CD4-positive, alpha-beta T cell treated with Interleukin-17A for 1 hour (primary cell): ENCODE measurements at places on chromosomes 6 and 20.

- no peak for DNase-seq
Observed at GRCh38 chr20:47796971-47797370, 11.7 kb upstream of the SULF2 start.

- DNase-seq, result no peak
Observed at GRCh38 chr6:142165227-142165626, 18.2 kb downstream of the VTA1 start.

DNA sequence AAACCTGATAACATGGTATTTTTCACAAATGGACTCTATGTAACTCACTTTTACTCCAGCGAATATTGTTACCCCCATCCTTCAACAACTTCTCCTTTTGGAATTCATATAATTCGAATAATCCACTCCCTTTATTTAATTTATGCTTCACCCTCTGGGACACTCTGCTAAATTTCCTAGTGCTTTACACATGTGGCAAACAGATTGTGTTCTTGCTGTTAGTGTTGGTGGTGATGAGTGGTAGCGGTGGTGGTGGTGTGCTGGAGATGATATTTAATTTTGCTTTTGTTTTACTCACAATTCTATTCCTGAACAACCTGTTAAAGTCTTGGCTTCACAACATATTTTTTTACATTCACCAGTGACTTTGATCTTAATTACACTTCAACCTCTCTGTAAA lies 32.8 kb downstream of the HTR1B start:
- DNase-seq, result no peak

- DNase-seq, result peak; percentile 47
Observed at GRCh38 chr20:22691369-22692118, 107.2 kb upstream of the FOXA2 start.

DNA sequence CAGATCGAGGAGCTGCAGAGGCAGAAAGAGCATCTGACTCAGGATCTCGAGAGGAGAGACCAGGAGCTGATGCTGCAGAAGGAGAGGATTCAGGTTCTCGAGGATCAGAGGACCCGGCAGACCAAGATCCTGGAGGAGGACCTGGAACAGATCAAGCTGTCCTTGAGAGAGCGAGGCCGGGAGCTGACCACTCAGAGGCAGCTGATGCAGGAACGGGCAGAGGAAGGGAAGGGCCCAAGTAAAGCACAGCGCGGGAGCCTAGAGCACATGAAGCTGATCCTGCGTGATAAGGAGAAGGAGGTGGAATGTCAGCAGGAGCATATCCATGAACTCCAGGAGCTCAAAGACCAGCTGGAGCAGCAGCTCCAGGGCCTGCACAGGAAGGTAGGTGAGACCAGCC lies 26.2 kb downstream of the C20orf173 start:
- DNase-seq, result no peak

DNA sequence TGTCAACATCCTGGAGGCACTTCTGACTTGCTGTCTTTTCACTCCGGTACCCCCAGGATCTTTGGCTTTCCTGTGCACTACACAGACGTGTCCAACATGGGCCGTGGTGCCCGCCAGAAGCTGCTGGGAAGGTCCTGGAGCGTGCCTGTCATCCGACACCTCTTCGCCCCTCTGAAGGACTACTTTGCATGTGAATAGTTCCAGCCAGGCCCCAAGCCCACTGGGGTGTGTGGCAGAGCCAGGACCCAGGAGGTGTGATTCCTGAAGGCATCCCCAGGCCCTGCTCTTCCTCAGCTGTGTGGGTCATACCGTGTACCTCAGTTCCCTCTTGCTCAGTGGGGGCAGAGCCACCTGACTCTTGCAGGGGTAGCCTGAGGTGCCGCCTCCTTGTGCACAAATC lies 12.0 kb upstream of the MAPRE1 start:
- DNase-seq, result no peak

DNA sequence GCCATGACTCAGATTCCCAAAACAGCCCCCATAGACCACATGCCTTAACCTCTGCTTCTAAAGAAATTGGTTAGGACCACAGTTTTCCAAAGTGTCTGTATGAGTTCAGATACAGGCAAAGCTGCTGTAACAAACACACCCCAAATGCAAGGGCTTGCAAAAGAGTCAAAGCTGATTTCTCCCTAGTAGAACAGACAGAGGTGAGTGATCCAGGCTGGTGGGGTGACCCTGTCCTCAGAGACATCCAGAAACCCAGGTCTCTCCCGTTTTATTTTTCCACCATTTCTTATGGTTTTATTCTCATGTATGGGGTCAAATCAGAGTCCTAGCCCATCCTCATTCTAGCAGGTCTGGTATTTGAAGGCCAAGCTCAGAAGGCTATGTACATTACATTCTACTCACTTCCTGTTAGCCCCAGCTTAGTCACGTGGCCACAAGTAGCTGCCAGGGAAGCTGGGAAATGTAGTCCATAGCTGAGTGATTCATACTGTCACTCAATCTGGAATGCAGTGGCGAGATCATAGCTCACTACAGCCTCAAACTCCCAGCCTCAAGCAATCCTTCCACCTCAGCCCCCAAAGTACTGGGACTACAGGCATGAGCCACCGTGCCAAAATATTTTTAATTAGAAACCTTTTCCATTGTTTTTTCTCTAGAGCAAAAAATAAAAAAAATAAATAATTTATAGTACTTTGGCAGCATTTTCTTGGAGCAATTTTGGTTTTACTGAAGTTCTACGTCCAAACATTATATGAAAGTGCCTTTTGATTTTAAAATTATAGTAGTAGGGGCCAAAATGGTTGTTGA lies 175.2 kb downstream of the ZMYND8 start:
- no peak for DNase-seq

GRCh38 chr6:16146028-16146427 lies 17.1 kb downstream of the MYLIP start:
- no peak for DNase-seq

GRCh38 chr6:139628270-139628669 lies 253.8 kb upstream of the CITED2 start:
- no peak for DNase-seq

- peak; percentile 87 for DNase-seq
Observed at GRCh38 chr6:31834367-31835250, 7.1 kb downstream of the HSPA1B start.

DNA sequence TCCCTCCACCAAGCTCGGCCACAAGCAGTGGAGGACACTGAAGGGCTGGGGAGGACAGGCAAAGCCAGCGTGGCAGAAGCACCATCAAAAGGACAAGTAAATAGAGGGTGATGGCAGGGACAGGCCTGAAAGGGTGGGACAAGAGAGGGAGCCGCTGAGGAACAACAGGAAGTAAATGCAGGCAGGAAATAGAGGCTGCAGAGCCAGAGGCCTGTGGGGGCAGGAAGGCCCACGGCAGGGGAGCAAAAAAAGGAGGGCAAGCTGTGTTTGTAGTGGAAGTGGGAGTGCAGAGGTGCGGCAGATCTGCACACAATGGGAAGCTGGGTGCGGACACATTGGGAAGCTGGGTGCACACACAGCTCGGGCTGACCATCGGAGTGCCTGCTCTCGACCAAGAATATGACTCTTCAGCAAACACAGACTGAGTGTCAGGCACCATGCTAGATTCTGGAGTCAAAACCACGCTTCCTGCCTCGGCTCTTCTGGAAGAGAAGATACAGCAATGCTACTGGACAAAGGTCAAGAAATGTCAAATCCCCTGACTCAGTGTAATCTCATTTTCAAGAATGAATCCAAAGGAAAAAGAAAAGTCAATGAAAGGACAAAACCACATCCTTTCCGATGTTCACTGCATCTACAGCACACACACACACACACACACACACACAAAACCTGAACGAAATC lies 40.4 kb upstream of the RAB22A start:
- DNase-seq, result no peak

DNA sequence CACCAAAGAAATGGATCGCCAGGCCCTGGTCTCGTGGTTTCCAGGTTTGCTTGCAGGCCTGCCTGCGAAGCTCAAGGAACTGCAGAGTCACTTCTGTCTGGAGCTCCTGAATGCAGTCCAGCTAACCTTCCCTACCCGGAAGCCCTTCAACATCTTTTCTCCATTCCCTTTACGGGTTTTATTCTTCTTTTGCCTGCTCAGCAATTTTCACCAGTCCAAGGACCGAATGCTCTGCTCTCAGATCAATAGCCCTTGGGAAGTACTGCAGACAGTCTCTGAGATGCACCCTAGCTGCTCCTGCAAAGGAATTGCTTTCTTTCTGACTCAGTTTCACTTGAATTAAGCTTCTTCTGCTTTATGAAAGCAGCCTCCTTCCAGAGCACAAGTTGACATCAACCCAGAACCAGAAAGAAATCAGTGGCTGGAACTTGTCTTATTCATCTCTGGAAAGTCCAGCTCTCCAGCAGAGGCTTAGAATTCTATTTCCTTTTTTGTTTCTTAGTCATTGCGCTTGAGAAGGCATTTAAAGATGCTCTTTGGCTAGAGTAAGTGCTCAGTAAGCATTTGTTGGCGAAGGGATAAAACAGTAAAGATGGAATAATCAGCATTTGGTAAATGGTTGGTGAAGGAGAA lies 18.7 kb upstream of the YWHAB start:
- DNase-seq, result no peak

GRCh38 chr20:24651976-24652345 lies 182.5 kb downstream of the SYNDIG1 start:
- DNase-seq, result no peak

- no peak for DNase-seq
Observed at GRCh38 chr6:73798592-73798991, 102.6 kb downstream of the CD109 start.

DNA sequence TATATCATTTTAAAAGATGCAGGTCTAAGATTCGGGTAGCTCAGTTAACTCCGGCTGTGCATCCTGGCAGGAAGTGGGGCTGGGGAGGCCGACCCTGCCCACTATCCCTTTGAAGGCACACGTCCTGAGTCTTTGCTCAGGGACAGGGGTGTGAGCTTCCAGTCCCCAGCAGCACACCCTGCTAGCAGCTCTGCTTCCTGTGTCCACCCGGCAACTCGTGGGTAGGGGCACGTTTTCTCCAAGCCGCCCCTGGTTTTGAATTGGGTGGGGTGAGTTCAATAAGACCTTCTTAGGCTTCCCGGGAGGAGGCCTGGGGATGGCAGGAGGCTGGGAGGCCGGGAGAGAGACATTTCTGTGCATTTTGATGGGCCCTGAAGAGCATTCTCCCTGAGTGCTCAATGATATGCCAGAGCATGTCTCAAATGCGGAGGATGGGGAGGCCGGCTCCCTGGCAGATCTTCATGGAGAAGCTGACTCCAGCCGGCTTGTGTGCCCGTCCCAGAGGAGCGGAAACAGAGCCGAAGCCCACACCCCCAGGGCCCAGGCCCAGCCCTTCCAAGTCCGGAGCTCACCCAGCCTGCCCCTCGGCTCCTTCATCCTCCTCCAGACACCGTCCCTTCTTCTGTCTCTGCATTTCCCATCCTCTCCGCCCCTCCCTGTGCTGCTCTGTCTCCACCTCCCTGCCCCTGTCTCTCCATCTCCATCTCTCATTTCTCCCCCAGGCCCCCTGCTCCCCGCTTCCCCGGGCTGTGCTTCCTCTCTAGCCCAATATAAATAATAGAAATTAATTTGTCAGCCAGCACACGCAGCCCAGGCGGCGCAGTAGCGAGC lies 36.3 kb upstream of the ZFAND3 start:
- no peak for DNase-seq

DNA sequence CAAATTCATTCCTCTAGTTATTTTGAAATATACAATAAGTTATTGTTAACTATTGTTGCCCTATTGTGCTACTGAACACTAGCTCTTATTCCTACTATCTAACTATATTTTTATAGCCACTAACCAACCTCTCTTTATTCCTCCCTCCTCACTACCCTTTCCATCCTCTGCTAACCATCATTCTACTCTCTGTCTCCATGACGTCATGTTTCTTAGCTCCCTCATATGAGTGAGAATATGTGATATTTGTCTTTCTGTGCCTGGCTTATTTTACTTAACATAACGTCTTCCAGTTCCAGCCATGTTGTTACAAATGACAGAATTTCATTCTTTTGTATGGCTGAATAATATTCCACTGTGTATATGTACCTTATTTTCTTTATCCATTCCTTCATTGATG lies 95.3 kb downstream of the ATXN1 start:
- DNase-seq, result no peak

DNA sequence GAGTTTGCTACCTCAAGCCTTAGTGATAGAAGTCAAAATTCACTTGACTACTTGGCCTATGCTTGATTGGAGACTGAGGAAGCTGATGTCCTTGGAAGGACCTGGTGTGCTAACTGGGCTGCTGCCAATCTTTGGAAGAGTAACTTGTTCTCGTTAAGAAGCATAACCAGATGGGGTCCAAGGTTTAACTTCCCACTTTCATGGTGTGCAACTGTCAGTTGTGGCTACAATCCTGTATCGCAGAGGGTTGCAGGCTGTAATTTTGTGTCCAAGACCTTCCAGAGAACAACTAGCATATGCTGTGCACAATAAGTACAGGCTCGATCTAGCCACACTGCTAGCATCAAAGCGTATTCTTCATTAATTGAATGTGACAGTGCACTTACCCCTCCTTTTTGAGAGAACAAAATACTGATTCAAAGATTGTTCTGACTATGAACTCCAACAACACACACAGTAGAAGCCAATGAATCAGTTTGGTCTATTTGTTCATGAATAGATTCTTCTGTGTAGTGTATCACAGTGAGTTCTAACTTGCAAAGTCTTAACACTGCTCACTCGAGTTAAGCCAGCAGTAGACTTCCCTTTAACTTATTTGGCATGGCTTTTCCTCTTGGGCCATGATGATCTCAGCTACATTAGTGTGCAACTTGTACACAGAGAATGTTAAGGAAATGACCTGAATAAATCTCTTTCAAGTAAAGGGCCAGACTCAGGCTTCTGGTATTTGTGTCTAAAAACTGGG lies 15.8 kb upstream of the PLCB1 start:
- no peak for DNase-seq

DNA sequence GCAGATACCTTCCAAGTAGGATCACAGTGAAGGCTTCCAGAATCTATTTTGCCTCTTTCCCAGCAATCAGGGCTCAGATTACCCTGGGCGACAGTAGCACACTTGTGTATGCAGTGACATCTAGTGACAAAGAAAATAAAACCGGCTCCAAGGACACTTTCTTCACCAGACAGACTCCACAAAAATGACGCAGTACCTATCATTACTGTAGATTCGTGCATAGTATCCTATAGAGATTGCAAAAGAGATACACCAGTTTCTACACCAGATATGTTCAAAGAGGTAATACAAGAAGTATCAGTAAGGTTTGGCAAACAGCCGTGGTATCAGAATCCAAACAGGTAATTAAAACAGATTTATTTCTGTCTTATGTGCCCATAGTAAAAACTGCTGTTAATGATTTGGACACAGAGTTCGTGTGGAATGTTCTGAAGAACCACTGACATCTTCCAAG lies 600.4 kb upstream of the JAG1 start:
- DNase-seq, result no peak

DNA sequence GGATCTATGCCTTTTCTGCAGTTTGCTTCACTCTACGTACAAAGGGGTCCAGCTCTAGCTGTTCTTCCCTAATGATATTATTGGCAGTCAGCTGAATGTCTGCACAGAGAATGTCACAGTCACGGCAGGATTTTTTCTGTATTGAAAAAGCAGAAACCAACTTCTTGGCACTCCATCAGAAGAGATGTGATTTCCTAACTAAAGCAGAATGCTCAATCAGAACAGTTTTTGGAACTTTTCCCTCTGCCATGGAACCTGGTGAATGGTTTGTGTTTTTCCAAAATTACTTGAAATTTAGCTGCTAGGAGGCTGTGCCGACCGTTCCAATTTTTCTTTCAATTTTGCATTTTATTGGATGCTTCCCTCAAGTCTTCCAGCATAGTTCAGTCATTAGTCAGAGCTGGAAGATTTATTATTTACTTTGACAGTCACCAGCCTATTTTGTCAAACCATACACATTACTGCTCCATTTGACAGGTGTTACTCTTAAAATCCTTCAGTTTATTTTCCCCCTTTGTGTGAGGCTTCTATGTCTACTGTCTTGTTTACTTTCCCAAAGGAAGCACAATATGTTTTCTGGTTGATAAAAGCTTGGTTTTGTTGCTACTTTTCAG lies 259.6 kb upstream of the EPHA7 start:
- DNase-seq, result no peak
